ENCODE measurements at places on chromosomes 6 and 20.
A peak's percentile ranks its signal among the peaks of the same experiment; 100 is the strongest.

DNA sequence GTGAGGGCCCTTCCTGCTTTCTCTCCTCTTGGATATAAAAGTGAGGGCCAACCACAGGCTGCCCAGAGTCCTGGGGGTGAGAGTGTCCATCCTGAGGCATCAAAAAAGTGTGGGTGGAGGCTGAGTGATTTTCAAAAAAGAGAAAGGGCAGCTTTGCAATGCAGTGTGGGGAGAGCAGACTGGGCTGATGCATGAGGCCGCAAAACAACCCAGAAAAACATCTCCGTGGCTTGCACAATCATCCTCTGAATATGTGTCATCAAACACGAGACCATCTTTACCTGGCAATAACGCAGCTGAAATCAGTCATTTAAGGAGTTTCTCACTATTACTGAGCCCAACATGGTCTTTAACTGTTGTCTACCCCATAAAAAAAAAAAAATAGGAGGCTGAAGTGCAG lies 191.2 kb upstream of the SOX4 start:
- no peak for DNase-seq

GRCh38 chr20:62708591-62709536 lies at the start of gene NTSR1:
NTSR1 (plus strand) TSS chr20:62708836; CDS start chr20:62709208, 372 bp downstream.
- DNase-seq, result no peak

GRCh38 chr20:58458342-58459057 lies 56.7 kb downstream of the APCDD1L start:
- peak; percentile 74 for DNase-seq

DNA sequence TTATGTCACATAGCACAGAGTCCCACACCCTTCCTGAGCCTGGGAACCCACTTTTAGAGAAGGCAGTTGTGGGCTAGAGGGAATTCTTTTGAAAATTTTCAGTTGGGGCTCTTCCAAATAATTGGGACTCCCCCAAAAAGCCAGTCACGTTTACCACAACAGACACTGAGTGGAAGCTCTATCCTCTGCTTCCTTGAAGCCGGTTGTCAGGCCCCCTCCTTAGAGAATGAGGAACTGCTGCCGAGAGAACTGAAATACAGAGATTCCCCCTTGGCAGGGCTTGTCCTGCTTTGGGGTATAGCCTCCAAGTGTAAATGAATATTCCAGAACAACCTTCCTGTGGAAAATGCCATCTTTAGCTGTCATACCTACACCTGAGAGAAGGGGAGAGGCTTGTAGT lies 2.7 kb upstream of the JAG1 start:
- DNase-seq, result no peak

DNA sequence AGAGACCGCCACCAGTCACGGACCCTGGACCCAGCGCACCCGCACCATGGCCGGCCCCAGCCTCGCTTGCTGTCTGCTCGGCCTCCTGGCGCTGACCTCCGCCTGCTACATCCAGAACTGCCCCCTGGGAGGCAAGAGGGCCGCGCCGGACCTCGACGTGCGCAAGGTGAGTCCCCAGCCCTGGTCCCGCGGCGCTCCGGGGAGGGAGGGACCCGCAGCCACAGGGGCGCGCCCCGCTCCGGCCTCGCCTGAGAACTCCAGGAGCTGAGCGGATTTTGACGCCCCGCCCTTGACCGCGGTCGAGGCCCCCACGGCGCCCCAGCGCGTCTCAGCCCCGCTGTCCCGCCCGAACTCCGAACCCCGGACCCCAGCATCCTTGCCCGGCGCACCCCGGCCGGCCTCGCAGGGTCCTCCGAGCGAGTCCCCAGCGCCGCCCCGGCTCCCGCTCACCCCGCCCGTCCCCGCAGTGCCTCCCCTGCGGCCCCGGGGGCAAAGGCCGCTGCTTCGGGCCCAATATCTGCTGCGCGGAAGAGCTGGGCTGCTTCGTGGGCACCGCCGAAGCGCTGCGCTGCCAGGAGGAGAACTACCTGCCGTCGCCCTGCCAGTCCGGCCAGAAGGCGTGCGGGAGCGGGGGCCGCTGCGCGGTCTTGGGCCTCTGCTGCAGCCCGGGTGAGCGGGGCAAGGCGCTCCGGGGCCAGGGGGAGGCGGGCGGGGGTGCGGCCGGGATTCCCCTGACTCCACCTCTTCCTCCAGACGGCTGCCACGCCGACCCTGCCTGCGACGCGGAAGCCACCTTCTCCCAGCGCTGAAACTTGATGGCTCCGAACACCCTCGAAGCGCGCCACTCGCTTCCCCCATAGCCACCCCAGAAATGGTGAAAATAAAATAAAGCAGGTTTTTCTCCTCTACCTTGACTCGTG lies at the start of gene OXT:
Gene OXT, plus strand, starts transcription at position 11 of the 920 bp plus-strand sequence. Its CDS starts 36 bp downstream, at position 47.
- DNase-seq, result no peak

GRCh38 chr6:32855467-32856174 lies 1.6 kb downstream of the PSMB9 start:
- DNase-seq, result no peak

DNA sequence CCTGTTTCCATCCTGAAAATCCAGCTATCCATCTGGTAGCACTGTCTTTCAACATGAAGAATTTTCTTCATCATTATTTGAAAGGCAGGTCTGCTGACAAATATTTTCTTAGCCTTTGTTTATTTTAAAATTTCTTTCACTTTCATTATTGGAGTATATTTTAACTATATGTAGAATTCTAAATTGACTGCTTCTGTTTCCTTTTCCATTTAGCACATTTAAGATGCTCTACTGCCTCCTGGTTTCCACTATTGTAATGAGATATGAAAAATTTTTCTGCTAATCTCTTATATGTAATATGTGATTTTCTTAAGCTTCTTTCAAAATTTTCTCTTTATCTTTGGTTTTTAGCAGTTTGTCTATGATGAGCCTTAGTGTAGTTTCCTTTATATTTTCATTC lies 97.3 kb downstream of the TBC1D32 start:
- DNase-seq, result no peak

DNA sequence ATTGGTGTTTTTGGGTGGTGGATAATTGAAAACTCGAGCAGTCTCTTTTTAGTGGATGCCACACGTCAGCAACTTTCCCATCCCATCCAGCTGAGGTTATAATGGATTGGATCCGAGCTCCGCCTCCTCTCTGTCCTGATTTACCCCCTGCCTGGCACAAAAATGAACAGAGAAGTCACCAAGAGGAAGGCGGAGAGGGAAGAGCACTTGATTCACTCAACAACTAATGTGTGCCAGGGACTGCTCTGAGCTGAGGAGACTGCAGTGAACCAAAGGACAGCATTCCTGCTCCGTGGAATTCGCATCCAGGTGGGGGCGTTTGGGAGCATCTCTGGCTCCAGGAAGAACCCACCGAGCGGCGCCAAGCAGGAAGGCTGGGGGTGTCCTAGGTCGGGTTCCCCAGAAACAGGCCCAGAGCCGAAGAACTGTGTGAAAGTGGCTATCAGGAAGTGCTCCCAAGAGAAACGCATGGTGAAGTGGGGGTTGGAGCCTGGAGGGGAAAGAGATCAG lies 95.8 kb upstream of the NAA20 start:
- no peak for DNase-seq

GRCh38 chr6:114707081-114707620 lies 364.3 kb upstream of the HS3ST5 start:
- no peak for DNase-seq

- DNase-seq, result no peak
Observed at GRCh38 chr6:156634951-156635371, 142.2 kb upstream of the ARID1B start.

DNA sequence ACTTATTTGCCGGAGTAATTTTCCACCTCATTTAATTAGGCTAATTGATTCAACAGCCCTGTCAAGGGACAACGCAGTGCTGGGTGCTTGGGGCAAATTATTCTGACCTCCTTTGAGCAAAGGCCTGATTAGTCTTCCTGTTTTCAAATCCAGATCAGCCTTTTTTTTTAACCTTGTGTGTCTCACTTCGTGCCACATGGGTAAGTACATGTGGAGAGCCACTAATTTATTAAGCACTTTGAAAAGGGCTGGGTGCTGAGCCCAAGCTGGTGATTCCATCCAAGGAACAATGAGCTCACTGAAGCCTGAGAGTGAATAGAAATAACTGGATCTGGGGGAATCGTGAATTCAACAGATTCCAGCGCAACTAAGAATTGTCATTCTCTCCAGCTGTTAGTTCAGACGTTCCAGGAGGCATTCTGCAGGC lies 229.3 kb downstream of the CLIC5 start:
- DNase-seq, result no peak

DNA sequence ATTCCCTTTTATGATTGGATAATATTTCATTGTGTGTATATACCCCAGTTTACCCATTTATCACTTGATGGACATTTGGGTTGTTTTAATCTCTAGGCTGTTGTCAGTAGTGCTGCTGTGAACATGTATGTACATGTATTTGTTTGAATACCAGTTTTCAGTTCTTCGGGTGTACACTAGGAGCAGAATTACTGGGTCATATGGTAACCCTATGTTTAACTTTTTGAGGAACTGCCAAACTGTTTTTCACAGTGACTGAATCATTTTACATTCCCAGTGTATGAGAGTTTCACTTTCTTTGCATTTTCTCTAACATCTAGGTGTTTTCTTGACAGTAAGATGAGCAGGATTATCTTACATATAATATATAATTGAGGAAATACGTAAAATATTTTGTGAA lies 44.7 kb upstream of the ADIG start:
- DNase-seq, result no peak

GRCh38 chr20:56957737-56958553 lies 308.5 kb downstream of the BMP7 start:
- no peak for DNase-seq

DNA sequence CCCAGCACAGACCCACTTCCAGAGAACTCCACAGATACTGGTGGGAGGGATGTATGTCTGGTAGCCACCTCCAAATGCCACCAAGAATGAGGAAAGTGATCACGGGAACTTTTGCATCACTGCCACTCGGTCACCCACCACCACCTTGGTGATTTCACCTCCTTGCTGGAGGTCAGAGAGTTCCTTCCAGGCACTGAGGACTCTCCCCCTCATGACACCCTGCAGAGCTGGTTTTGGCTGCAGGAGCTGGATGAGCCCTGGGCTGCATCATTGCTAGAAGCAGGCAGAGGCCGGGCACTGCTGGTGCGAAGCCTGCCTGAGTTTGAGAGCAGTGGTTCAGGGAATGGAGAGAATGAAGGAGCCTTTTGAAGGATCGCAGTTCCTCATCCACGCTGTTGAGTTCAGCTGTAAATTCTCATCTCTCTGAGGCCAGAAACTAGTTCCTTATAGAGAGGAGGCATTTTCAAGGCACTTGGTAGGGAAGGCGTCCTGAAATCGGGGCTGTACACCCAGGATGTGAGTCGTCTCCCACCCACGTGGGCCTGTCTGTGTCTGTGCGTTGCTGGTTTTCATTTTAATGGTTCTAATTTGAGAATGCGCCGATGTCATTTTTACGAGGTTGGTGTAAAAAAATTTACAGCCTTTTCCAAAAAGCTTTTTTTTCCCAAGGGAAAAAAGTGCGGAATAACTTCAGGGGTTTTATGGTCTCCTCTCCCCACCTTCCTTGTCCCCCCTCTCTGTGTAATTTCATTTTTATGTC lies 25.0 kb downstream of the FOXP4 start:
- DNase-seq, result no peak

DNA sequence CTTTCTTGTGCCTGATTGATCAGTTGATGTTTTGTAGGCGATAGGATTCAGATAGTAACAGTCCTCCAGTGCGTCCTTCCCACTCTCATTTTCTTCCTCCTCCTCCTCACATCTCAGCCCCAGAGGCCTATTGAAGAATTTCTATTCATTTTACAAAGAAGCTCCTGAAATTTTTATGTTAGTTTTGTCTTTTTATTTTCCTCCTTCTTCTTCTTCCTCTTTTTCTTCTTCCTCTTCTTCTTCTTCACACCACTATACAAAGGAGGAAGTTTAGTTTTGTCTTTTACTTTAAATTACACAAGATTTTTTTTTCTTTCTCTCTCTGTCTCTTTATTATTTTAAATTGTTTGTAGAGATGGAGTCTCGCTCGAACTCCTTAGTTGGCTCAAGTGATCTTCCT lies 19.1 kb downstream of the BTN2A1 start:
- no peak for DNase-seq

DNA sequence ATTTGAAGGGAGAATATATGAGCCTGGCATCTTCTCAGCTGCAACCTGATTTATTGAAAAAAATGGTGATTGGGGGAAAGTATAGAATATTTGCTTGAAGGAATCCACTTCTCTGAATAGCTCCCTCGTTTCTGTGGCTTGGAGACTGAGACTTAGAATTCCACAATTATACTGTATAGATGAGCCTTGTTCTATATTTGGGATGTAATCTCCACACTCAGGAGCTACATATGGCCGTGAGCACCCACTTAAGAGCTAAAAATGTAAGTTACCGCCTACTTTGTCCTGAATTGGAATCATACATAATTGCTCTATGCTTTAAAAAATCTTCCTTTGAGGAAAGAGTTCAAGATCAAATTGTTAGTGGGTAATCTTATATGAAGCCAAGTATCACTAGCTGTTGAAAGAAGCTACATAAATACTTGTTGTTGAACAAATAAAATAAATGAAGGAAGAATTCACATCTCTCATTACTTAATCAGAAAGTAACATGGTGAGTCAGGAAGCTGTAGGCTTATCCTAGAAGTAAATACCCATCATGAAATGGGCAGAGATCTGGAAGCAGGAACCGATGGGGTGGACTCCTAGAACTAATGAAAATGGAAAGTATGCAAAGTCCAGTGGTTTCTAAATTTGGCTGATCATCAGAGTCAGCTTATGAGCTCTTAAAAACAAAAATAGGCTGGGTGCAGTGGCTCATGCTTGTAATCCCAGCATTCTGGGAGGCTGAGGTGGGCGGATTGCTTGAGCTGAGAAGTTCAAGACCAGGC lies 254.3 kb downstream of the SOX4 start:
- DNase-seq, result no peak

DNA sequence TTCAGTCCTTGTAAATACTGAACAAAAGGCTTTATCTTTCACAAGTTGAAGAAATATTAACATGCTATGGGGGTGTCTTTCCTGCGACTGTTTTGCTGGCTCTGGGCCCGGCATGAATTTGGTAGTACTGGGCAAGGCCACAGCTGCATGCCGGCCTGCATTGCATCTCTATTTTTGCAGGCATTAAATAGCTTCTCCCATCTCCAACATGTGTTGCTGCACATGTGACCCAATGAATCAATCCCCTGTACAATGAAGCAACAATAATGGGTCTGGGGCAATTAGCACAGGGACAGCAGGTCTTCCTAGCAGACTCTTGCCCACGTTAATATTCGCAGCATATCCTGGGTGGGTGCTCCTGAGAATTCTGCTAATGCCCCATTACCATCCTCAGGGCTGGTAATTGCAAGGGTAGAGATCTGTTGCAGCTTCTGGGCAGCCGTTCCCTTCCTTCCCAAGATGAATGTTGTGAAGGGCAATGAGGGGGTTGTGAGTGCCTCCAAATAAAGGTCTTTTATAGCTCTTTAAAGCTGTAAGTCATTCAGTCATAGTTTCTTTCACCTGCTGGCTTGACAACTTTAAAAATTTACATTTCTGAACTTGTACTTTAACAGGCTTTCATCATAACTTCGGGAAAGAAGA lies 24.3 kb upstream of the CDYL start:
- no peak for DNase-seq

DNA sequence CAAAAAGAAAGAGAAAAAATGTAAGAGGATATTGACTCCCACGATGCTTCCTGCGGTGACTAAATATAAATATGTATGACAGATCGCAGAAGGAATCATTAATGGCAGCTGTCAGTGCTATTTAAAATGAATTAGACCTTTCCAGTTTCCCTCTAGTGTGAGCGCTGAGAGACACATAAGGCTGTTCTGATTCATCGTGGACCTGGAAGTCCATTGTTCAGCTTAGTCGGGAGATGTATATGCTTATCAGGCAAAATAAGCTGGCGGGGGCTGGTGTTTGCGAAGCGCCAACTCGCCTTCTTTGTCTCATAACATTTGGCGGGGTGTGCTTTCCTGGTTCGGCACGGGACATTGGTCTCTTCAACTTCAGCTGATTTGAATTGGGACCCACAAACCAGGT lies 95.4 kb downstream of the CDH4 start:
- no peak for DNase-seq

All from germinal center (tissue), 1 donor.